ENCODE measurements at places on chromosomes 6 and 20.

- no peak for DNase-seq
These were observed 137.6 kb upstream of the MARCKS start for GRCh38 chr6:113719545-113719944.

DNA sequence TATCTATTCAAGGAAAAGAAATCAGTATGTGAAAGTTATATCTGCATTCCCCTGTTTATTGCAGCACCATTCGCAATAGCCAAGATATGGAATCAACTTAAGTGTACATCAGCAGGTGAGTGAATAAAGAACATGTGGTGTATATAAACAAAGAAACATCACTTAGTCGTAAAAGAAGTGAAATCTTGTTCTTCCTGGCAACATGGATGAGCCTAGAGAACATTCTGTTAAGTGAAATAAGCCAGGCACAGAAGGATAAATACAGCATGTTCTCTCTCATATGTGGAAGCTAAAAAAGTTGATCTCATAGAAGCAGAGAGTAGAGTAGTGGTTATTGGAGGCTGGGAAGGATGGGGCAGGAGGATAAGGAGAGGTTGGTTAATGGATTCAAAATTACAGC is 287.9 kb upstream of the FERMT1 start:
- no peak for DNase-seq

DNA sequence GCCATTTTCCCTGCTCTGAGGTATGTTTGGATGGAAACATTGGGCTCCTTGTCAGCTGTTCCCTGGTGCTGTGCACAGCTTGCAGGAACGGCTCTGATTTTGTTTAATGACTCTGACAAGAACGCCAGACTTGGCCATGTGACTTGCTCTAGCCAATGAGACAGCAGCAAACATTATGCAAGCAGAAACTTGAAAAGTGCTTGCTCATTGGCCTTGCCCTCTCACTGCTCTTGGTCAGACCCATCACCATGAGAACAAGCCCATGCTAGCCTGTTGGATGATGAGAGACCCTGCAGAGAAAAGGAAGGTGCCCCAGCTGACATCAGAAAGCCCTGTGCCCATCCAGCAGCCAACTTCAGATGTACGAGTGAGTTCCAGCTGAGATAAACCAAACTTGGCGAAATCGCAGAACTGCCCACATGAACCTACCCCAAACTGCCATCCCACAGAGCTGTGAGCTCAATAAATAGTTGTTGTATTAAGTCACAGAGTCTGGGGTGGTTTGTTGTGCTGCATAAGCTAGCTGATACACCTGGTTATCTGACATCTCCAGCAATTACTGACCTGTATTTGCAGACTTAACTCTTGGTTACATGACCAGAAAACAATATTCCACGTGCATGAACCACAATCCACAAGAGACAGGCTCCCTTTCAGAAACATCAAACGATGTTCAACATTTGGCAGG is 96.9 kb downstream of the JPH2 start:
- DNase-seq, result no peak

- no peak for DNase-seq
These were observed 314.0 kb upstream of the ECI2 start for GRCh38 chr6:4449409-4449808.

DNA sequence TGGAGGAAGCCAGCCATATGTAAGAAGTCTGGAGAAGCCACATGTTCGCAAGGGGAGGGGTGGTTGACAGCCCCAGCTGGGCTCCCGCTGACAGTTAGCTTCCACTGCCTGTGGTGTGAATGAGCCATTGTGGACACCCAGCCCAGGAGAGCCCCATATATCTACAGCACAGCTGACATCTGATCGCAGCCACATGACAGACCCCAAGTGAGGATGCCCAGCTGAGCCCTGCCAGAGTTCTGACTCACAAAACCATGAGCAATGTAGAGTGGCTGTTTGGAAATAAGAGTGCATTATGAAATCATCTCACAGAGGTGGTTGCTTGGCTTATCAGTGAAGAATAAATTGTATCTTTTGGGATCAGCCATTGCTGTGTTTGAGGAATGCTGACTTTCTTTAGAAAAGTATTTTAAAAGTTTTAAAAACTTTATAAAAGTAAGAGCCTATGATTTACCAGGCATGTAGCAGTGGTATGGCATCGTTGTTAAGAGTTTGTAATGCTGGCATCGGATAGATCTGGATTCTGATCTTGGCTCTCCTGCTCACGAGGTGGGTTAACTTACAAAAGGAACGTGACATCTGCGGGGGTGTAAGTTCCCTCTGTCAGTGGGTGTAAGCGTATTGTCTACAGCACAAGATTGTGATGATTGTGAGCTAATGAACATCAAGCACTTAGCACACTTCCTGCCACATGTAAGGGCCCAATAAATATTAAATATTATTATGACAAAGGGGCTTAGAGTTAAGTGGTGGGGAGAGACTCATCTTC is 24.1 kb downstream of the CFAP61 start:
- no peak for DNase-seq

GRCh38 chr6:38782616-38783015 is 67.5 kb downstream of the DNAH8 start:
- DNase-seq, result no peak

- no peak for DNase-seq
These were observed 356.0 kb upstream of the CITED2 start for GRCh38 chr6:139730340-139730974.

- no peak for DNase-seq
These were observed 27.3 kb downstream of the WRNIP1 start for GRCh38 chr6:2792330-2793110.

- no peak for DNase-seq
These were observed 48.8 kb downstream of the PRL start for GRCh38 chr6:22247916-22248482.

GRCh38 chr6:135630789-135631376 is 133.3 kb upstream of the AHI1 start:
- no peak for DNase-seq

GRCh38 chr6:77143659-77144447 is 319.4 kb downstream of the HTR1B start:
- DNase-seq, result no peak

GRCh38 chr20:21393816-21394519 is 3.4 kb downstream of the NKX2-4 start:
- no peak for DNase-seq

DNA sequence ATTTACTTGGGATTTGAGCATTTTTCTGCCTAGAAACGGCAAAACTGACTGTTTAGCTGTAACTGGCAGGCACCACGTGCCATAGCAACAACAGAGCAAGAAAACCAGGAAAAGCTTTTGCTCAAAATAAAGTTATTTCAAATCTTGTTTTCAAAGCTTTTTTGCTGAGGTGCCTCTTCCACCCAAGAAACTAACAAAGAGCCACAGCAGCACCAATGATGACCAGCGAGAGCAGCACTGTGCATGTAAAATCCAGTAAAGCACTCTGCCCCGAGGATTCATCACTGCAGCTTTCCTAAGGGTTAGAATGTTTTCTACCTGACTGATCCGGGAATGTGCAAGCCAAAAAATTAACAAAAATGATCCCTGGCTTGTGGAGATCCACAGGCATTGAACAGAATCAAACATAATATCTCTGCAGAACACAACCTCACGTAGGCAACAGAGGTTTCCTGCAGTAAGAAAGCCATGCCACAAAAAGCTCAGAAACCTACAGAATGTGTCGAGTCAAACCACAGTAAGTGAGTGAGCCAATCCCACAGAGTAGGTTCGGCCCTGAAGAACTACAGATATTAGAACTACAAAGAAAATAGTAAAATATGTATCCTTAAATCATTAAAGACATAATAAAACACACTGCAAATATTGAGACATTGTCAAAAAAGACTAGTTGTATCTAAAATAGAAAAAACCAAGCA is 7.4 kb upstream of the ULBP3 start:
- DNase-seq, result no peak

DNA sequence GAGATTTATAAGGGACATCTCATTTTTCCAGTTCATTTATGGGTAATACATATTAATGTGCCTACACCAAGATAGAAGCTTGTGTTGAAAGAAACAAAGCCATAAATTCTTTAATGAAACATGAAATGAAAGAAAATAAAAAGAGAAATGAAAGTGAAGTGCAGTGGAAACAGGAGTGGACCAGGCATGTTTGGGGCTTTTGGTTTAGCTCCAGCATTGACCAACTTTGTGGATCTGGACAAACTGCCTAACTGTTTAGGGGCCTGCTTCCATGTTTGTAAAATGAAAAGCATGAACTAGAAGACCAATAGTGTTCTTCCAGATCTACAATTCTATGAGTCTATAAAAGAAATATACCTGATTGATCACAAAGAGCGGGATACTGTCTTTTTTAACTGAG is 124.9 kb downstream of the GJA10 start:
- DNase-seq, result no peak

DNA sequence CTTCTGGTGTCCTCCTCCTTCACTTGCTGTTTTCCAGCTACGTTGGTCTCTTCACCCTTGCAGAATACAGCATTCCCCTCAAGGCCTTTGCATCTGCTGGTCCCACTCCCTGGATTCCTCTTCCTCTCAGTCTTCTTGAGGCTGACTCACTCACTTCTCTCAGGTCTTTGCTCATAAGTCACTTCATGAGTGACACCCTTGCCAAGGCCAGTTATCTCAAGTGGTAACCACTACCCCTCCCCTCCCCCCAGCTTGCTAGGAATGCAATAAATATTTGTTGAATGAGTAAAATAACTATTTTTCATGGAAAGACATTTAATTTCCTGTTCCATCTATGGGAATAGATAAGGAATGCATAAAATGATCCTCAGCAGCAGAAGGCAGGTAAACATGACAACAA is 131.7 kb downstream of the PLCB4 start:
- no peak for DNase-seq

- peak; percentile 80 for DNase-seq
These were observed 31.5 kb downstream of the SF3B5 start for GRCh38 chr6:144063744-144064401.

DNA sequence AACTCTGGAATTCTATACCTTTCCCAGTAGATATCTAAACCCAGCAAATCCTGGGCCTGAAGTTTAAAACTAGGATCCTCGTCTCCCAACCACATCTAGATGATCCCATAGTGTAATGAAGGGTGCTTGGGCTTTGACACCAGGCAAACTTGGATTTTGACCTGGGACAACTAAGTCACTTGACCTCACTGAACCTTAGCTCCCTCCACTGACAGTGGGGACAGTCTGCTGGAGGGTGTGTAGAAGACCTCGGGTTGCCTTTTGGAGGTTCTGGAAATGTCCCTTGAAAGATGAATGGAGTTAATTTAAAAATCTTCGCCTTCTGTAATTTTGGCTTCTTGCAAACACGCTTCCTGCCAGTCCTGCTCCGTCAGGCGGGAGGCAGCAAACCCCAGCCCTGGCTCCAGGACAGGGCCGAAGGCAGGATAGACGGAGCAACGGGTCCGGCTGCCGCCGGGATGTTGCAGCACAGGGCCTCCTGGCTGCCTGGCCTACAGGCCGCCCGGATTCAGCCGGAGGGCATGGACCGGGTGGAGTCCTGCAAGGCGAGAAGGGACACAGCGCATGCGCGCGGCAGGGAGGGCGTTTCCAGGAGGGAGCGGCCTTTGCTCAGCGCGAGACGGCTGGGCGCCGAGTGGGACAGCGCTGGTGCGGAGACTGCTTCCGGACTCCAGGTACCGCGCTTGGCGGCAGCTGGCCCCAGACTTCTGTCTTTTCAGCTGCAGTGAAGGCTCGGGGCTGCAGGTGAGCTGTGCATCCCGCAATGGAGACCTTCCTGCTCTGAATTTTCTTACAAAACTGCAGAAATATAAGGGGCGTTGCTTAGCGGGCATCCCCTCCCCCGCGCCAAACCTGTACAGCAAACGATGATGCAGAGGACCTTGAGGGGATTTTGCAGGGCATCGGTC is at the start of gene TMEM14A:
TMEM14A (plus strand) TSS at position 612 of the 908 bp plus-strand sequence. CDS start 5,990 bp downstream, outside the sequence.
- DNase-seq, result peak; percentile 86

GRCh38 chr6:150409576-150410066 is 40.8 kb downstream of the IYD start:
- no peak for DNase-seq

DNA sequence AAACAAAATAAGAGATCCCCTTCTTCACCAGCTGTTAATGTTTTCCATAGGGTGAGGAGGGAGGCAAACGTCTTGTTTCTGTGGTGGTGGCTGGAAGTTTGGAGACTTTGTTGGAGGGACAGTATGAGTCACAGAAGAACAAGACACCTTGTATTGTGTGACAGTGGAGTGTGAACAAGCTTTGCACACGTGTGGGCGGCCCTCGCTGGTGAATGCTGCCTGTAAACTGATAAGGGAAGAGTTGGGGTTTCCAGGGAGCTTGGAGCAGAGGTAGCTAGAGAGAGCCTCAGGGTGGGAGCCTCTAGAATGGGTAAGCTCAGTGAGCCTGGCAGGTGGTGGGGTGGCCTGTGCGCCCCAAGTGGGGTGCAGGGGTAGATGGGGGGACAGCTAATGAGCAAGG is 78.3 kb downstream of the ZDHHC14 start:
- no peak for DNase-seq

- DNase-seq, result no peak
These were observed 590 bp downstream of the C20orf204 start for GRCh38 chr20:64036346-64037198.

- no peak for DNase-seq
These were observed 40.1 kb upstream of the RNF144B start for GRCh38 chr6:18347021-18347577.

GRCh38 chr6:126546541-126547120 is 206.7 kb downstream of the CENPW start:
- DNase-seq, result no peak

GRCh38 chr6:16257999-16258708 is 19.8 kb downstream of the GMPR start:
- DNase-seq, result no peak

- no peak for DNase-seq
These were observed 64.6 kb downstream of the VGLL2 start for GRCh38 chr6:117329926-117330325.

DNA sequence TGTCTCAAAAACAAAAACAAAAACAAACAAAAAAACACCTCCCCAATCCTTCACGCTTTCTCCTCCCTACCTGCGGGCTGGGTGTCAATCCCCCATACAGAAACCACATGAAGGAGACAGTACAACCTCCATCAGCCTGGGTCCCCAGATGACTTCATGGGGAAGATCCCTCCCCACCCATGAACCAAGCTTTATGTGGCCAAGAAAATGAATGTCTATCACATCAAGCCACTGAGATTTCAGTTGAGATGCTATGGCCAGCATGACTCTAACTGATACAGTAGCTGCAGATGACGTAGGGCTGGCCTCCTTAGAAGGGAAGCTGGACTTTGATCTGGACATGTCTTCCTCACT is 21.2 kb upstream of the BNIP5 start:
- DNase-seq, result no peak

- no peak for DNase-seq
These were observed 4.2 kb downstream of the PHIP start for GRCh38 chr6:79073888-79074287.
